ENCODE measurements at places on chromosomes 7 and 10. TPM values are rescaled to one million over a fixed set of nuclear protein-coding genes. Genes with fewer than 3 reads are reported as not detected.

SFRP5 gene
- total RNA-seq, result 3.8 TPM

DNA sequence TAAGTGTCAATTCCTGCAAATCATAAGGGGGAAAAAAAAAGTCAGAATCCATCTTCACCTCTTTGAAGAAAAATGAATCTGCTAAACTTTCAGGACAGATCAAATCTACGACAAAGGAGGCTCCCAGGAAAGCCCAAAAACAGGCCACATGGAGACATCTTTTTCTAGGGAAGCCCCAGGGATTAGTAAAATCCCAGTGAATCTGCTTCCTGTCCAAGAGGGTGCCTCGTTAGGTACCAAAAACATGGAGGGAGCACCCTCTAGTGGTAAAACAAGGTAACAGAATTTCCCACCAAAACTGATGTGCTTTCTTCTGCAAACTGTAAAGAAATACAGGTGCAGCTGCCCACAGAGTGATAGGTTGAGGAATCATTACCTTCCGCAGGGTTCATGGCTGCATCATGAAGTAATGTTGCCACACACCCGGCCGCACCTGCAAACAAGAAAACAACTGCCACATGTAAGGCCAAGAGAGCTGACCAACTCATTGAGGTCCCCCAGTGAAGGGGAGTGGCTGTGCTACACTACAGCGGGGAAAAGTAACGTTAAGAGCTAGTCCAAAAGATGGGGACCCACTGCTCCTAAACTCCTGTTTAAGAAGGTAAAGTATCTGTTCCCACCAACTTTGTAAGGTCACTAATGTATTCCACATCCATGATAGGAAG is 7.9 kb downstream of the SLC25A28 start:
- H3K27me3 ChIP-seq, result no peaks in the 10 kb centered on the region
- H3K27ac ChIP-seq, result no peak overlapping the region
- H3K4me1 ChIP-seq, result peaks cover 9% of the 10 kb centered on the region
- DNase-seq, result peak; percentile 16

STAM gene
- 5.2 TPM for total RNA-seq

DNA sequence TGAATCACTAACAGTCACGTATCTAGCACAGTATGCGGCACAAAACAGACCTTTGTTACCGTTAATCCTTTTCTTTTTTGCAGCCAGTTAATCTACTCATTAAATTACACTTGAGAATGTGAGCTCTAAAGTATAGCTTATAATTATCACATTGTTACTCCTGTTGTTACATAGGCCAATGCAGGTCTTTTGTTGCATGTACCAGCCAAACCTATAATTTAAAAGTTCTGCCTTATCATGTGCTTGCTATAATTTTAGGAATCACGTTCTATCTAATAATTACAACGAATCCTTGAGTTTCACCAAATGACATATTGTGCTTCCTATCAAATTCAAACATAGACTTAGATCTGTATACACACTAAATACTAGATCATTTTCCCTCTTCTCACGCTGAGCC is 245.1 kb downstream of the DGKI start:
- H3K36me3 ChIP-seq, result no peaks in the 10 kb centered on the region
- peaks cover 4% of the 10 kb centered on the region for H3K27me3 ChIP-seq
- DNase-seq, result no peak
- H3K4me3 ChIP-seq, result no peak overlapping the region

STAG3 gene
- not detected for total RNA-seq

All from transverse colon (tissue), 4 donors.